Mucosa of gallbladder (tissue), 1 donor: ENCODE measurements at places on chromosomes 7 and 10. TPM values are rescaled to one million over a fixed set of nuclear protein-coding genes. Genes with fewer than 3 reads are reported as not detected.

Gene GPAM
- total RNA-seq, result 19.6 TPM

Gene RPA3
- 18.3 TPM for total RNA-seq

Gene NKX1-2
- 0.09 TPM for total RNA-seq

Gene SEC61A2
- 8.7 TPM for total RNA-seq
